Hematopoietic multipotent progenitor cell treated with erythropoietin and hydrocortisone succinate and interleukin-3 and kit ligand, for 17 days (in vitro differentiated cells): ENCODE measurements at places on chromosomes 6 and 20.

DNA sequence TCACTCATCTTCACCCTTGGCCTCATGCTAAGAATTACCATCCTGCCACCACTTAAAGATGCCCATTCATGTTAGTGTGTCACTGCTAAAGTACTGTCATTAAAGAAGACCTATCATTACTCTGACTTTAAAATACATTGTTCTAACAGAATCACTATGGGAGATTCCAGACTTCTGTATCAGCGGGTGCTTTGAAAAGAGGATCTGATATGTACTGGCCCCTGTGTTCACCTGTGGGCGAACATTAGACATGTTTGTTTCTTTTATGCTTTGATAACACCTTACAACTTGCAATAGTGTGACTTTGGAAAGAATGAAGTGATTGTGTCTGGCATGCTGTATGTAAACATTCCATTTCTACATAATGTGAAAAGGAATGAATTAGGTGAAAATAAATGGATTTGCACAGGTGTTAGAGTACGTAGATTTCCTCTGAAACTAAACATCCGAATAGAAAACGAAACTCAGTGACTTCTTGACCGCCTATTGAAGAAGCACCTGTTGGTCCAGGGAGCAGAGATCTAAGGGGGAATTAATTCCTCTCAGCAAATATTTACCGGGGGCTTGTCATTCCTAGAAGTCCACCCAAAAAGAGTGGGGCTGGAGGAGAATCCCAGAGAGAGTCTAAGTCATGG lies 132.3 kb downstream of the CARMIL1 start:
- no peak for DNase-seq

GRCh38 chr6:138539876-138540275 lies 40.6 kb upstream of the NHSL1 start:
- DNase-seq = no peak

DNA sequence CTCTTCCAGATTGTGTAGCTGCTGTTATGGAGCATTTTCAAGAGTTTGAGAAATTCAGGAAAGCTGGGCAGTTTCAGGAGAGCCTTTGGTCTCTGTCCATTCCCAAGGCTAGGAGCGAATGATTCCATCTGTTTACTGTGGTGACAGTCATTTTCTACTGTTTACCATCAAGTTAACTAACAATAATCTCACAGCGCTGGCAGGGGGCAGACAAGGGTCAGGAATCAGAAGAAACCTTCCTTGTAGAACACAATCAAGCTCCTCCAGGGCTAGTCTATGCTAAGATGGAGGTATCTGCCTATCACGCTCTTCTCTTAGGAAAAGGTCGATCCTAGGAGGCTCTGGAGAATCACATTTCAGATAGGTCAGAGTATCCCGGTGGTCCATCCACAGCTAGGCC lies 293.9 kb downstream of the KIF16B start:
- no peak for DNase-seq

DNA sequence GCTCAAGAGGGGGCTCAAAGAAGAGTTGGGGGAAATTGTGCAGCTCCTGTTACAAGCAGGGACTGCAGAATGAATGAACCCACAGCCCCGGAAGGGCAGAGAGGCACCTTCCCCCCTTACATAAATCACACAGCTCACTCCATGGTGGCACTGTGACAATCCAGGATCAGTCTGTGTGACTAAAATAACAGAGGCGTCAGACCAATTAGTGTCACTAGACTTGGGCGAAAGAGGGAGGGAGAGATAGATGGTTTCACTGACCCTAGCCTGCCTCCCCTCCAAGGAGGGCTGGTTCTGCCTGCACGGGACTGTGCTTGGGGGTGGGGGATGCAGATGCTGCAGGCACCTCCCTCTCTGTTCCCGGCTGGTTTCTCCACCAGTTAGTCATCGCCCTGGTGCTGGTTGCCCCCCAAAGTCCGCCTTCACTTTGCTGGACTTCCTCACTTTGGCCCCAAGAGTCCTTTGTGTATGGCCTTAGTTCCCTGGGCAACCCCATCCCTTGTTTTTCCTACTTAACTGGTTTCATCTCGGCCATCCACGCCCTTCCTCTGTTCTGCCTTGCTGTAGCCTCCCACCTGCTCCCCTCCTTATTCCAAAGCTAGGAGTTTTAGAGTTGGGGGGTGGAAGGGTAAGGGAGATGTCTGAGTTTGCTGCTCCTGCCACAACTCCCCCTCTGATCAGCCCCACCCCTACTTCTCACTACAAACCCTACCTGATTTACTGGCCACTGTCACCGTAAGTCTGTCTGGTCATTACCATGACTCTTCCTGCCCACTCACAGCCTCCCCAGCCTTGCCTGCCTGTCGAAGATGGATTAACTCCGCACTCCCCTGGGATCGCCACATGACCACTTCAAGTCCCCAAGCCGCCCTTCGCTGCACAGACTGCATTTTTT lies 17.7 kb downstream of the CCDC167 start:
- no peak for DNase-seq
